NCI-H187 (cell line): ENCODE measurements at places on chromosomes 12 and 14.

DNA sequence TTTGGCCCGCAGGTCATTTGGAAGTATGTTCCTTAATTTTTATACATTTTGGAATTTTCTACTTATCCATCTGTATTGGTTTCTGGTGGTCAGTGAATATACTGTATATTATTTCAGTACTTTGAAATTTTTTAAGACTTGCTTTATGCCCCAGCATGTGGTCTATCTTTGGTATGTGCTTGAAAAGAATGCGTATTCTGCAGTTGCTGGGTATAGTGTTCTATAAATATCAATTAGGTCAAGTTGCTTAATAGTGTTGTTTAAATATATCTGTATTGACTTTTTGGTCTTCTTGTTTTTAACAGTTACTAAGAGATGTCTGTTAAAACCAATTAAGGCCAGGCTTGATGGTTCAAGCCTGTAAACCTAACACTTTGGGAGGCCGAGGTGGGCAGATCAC lies 21.7 kb upstream of the SIX1 start:
- no peak for DNase-seq

- DNase-seq = no peak
Measured at GRCh38 chr14:105389976-105390848, 8.1 kb upstream of the TEX22 start.

DNA sequence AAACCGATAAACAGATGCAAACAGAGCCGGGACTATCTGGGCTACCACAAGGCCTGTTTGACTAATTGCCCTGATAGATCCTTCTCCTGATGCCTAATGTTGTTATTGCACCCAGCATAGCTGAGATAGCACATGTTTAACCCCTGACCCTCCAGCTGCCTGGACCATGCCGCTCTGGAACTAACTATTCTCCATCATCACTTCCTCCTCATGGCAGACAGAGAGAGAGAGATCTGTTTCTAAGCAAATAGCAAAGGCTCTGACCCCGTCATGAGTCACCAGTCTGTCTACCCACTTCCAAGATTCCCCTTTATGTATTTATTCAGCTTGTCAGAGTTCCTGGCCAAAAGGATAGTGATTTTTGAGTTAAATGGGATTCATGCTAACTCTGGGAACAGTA lies 58.2 kb upstream of the FLRT2 start:
- no peak for DNase-seq

GRCh38 chr12:106245767-106246166 lies 2.1 kb downstream of the CKAP4 start:
- no peak for DNase-seq

GRCh38 chr14:95248432-95248831 lies 71.3 kb downstream of the CLMN start:
- DNase-seq = no peak

GRCh38 chr14:51726166-51726899 lies 74.6 kb downstream of the FRMD6 start:
- no peak for DNase-seq

GRCh38 chr12:94670898-94671297 lies 20.5 kb upstream of the TMCC3 start:
- DNase-seq = no peak

DNA sequence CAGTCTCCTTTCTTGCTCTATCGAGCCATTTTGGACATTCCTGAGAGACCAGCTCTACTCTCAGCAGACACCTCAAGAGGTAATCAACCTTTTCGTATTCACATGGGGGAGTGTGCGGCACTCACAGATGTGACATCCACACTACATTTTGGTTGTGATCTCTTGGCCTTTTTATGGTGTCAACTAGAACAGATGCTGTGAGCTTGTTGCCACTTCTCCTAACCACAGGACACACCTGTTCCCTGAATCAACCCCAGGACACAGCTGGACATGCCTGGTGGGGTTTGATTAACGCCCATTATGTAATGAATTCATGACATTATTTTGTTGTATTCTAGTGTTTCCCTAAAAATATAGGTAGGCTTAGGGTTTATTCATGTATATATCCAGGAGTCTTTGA lies 1143.6 kb downstream of the TMEM121 start:
- no peak for DNase-seq

DNA sequence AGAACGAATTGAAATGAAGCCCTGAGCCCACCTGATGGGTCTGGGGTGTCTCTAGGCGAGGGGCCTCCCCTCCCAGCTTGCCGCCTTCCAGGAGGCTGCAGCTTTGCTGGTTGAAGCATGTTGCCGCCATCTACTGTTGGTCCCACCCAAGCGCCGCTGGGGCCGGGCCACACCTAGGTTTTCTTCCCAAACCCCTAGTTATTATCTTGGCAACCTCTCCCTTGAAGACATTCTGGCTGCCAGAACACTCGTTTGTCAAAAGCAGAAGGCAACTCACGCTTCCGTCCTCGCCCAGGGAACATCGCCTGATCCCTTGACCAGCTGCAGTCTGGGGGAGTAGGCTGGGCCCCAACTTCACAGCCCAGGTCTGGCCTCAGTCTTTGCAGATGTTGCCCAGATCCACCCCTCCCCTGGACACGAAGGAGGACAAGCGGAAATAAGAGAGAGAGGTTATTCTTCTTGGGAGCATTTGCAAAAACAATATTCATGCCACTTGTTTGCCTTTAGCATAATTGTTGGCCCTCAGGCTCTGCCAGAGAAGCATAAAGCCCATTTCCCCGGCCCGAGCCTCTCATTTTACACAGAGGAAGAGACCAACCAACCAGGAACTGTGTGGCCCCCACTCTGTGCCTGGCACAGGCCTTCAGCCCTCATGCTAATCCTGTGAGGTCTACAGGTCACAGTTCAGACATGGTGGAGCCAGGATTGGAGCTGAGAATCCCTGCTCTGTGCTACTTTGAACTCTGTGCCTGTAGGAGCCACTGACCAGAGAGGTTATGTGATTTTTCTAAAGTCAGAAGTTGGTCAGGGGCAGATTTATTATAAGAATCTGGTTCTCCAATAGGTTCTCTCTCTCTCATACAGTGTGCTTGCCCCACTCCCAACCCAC lies 6.8 kb downstream of the EMP1 start:
- DNase-seq = no peak

DNA sequence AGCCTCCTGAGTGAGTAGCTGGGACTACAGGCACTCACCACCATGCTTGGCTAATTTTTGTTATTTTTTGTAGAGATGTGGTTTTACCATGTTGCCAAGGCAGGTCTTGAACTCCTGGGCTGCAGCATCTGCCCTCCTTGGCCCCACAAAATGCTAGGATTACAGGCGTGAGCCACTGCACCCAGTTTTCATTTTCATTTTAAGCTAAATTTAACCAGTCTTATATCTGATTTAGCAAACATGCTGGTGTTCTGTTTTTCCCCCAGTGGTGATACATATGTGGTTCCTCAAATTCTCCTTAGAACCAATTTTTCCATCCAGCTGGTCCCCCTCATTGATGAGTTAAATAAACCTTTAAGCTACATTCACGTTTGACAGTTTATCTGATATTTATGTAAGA lies 43.8 kb upstream of the BICD1 start:
- DNase-seq = no peak

DNA sequence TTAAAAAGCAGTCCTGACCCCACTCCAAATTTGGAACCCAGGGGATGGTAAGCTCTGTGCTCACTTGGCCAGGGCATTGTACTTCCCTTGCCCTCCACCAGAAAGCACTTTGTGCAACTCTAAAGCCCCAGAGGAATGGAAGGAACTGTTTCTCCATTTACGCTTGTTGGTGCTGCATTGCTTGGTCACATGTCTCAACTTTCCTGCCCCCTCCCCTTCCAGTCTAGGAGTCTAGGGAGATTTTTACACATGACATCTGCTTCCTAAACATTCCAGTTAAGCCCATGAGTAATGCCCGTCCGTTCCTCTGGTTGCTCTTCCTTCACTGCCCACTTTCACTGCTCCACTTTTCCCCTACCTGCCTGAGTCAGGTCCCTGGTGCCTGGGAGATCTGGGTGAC lies 92.6 kb upstream of the MAP1LC3B2 start:
- DNase-seq = no peak

DNA sequence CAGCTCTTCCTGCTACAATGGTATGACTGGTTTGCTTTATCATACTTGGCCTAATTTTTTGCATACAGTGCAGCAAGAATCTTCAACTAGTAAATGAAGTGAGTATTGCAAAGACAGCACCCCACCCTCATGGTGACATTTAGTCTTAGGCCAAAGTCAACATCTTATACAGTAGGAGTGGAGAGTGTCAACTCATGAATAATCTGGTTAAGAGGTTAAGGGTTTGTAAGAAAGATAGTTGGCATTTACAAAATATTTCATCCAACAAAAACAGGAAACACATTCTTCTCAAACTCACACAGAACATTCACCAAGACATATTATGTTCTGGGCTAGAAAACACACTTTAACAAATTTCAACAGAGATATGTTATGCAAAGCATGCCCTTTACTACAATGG lies 2.2 kb upstream of the OAS1 start:
- DNase-seq = no peak

DNA sequence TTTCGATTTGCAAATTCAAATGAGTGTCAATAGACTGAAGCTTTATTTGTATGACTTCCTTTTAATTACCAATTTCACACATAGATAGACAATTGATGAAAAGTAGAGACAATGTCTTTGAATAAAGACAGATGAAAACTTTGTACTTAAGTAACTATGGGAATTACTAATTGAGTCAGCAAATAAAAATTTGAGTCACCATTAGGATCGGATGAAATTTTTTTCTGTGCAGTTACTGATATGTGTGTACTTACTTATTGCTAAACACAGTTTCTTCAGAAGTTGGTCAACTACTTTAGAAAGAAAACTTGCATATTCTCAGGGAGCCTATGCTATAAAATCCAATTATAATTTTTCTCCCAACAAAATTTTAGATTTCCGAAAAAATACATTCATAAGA lies 224.9 kb upstream of the SLC16A7 start:
- no peak for DNase-seq

DNA sequence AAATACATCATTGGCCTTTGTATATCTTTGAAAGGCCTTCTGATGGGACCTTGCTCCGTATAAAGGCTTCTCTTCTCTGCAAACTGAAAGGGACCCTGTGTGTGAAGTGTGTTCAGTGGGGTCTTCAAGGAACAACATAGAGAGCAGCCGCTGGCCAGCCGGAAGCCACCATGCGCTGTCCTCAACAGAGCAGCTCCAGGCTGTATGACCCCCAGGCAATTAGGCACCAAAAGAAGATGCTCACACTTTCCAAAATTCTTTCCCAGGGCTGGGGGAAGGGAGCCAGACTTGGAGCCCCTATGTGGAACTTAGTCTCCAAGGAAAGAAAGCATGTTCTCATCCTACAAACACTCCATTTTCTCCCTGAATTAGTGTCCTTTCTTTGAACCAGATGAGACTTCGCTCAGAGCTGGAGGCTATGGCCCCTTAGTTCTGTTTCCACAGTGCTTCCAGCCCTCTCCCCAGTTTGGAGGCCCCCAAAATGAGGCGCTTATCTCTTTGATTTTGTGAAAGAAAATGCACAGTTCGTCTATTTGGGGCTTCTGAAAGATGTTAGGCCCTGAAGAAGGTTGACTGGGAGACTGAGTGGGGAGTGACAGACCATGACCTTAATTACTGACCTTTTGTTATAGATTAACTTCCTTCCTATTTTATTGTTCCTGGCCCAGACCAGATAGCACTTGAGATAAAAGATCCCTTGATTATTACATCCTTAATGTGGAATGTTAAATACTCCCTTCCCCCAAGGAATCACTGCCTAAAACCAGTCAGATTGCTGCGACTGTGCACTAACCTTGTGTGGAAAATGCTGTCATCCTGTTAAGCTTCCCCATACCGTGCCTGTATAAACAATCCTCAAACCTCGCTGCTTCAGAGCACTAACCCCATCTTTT lies 128.3 kb upstream of the FGD4 start:
- no peak for DNase-seq

DNA sequence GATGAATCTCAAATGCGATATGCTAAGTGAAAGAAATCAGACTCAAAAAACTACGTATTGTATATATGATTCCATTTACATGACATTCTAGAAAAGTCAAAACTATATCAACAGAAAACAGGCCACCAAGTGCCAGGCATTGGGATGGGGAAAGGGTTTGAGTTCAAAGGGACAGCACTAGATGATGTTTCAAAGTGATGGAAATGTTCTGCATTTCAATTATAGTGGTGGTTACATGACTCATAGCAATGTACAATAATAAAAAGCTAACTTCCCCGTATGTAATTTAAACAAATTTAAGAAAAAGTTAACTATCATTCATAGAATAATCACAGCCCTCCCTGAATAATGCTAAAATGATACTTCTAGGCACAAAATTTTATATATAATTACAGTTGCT lies 13.5 kb downstream of the HECTD1 start:
- no peak for DNase-seq

DNA sequence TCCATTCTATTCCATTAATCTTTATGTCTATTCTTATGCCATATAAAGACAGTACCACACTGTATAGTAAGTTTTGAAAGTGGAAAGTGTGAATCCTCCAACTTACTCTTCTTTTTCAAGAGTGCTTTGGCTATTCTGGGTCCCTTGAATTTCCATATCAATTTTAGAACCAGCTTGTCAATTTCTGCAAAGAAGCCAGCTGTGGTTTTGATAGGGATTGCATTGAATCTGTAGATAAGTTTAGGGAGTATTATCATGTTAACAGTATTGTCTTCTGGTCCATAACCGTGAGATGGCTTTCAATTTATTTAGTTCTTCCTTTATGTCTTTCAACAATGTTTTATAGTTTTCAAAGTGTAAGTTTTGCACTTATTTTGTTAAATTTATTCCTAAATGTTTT lies 34.2 kb upstream of the GCH1 start:
- DNase-seq = no peak

GRCh38 chr12:22459838-22460490 lies 84.4 kb downstream of the C2CD5 start:
- no peak for DNase-seq

DNA sequence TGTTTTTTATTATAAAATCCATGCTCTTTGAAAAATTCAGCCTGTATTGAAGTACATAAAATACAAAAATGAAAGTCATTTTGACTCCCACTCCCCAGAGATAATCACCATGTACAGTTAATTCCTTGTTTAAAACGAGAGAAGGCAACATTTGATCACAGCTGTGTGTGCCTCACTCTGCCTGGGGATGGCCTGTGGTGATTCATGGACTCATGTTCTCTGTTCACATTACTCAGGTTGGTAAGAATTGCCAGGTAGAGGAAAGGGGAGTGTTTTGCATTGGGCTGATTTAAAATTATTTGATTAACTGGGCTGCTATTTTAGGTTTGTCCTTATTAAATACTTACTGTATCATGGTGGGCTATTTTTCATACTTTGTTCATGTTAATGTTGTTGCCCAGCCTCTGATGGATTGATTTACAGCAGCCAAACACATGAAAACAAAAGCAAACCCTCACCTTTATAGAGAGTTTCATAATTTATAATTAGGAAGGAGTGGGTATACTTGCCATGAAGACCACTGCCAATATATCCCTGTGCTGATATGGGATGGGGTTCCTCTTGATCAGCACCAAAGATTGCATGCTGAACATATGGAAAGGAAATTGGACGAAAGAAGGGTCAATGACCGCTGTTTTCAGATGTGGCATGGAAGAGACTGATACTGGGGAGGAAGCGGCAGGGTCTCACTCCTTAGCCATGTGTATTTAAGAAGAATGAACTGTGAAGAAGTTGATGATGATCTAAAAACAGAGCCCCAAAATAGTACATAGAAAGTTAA lies 3.0 kb downstream of the ZBTB1 start:
- DNase-seq = no peak
